ENCODE measurements at places on chromosomes 6 and 20. TPM values are rescaled to one million over a fixed set of nuclear protein-coding genes. Genes with fewer than 3 reads are reported as not detected.

DNA sequence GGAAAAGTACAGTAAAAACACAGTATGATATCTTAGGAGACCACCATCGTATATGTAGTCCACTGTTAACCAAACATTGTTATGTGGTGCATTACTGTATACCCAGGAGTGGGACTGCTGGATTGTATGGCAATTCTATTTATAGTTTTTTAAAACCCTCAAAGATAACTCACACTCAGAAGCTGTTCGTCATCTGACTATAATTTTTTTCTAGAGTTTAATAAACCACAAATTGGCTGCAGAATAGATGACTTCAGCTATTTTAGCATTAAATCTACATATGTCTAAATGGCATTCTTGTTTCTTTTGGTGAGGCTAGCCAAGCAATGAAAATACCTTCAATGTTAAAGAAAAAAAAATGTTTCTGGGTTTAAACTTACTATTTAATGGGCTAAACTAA lies 134.2 kb upstream of the BMP5 start:
- no peak for DNase-seq

DNA sequence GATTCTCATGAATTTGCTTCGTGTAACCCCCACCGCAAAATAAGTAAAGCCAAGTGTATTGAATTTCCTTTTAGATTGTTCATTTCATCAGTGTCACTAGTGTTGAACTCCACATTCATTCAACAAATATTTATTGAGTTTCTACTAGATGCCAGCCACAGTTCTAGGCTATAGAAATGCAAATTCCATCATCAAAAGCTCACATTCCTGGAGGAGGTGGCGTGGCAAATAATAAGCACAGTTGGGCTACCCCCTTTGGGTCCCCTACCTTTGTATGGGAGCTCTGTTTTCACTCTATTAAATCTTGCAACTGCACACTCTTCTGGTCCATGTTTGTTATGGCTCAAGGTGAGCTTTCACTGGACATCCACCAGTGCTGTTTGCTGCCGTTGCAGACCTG lies 12.7 kb upstream of the ME1 start:
- DNase-seq = no peak

DNA sequence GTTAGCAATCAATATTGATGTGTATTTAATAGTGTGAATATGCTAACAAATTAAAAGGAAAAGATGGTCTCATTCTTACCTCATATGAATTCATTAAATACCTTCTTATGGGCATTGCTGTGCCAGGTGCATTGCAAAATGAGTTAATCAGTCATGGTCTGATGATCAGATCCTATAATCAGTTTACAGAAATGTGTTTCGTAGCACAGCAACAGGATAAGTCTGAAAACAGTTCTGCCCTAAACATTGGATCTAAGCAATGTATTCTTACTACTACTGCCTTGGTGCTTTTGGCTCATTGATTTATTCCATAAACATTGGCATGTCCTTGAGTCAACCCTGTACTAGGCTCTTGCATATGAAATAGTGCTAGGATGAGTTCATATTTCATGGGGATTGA lies 417.0 kb upstream of the JAG1 start:
- no peak for DNase-seq

DNA sequence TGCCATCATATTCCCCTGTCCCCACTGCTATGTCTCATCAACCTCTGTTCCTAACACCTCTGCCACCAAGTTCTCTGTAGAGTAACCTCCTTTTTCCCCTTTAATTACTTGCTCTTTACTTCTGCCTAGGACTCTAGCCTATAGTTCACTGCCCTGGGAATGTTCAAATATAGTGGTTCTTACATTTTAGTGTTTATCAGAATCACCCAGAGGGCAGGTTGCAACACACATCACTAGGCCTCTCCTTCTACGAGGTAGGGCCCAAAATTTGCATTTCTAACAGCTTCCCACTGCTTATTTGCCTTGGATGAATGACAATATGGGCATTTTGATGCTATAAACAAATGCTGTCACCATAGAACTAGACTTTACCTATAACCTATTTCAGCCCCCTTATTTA lies 23.1 kb upstream of the C6orf141 start:
- no peak for DNase-seq

DNA sequence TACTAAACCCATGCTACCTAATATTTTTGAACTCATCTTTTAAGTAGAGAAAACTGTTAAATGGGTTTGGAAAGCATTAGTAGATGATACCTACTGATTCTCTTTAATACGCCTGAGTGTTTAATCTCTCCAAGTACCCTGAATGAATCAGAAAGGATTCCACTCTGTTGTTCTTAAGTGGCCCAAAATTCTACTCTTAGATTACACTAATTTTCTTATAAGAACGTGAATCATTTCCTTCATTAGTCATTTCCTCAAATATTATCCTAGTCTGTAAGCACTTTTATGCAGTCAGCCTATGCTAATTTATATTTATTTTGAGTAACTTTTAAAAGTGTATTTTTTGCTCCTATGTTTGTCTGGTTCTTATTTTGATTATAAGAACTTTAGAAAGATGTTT lies 380.0 kb downstream of the BTBD9 start:
- DNase-seq = no peak

- no peak for DNase-seq
Measured at GRCh38 chr6:111614833-111615582, 9.3 kb upstream of the TRAF3IP2 start.

- DNase-seq = no peak
Measured at GRCh38 chr6:45702849-45703739, 312.6 kb downstream of the CLIC5 start.

GRCh38 chr20:32495949-32496348 lies 89.2 kb downstream of the NOL4L start:
- DNase-seq = no peak

GRCh38 chr20:6051505-6051904 lies 2.4 kb downstream of the LRRN4 start:
- DNase-seq = peak; percentile 69

- no peak for DNase-seq
Measured at GRCh38 chr20:62741191-62741691, 32.6 kb downstream of the NTSR1 start.

DNA sequence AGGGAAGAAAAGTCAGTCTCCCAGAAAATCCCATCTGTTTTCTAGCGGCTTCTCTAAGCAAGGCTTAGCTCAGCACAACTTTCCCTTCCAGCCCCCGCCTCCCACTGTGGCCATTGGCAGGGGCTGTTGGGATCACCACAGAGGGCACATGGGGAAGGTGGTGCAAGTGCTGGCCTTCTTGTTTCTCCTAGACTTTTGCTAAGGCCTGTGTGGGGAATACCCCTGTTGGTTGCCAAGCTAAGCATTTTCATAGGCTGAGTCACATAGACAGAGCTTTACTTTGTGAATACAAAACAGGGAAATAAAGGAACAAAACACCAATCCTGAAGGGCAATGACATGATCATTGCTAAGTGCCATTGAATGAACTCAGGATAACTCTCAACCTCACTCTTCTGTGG lies 32.4 kb upstream of the TIAM2 start:
- no peak for DNase-seq

GRCh38 chr6:14707971-14708465 lies 537.9 kb upstream of the JARID2 start:
- DNase-seq = no peak

- DNase-seq = no peak
Measured at GRCh38 chr6:134560019-134560418, 242.1 kb upstream of the SGK1 start.

GRCh38 chr6:92820601-92821000 lies 598.8 kb downstream of the EPHA7 start:
- DNase-seq = peak; percentile 24

- peak; percentile 90 for DNase-seq
Measured at GRCh38 chr6:32082478-32082877, 26.7 kb downstream of the TNXB start.

DNA sequence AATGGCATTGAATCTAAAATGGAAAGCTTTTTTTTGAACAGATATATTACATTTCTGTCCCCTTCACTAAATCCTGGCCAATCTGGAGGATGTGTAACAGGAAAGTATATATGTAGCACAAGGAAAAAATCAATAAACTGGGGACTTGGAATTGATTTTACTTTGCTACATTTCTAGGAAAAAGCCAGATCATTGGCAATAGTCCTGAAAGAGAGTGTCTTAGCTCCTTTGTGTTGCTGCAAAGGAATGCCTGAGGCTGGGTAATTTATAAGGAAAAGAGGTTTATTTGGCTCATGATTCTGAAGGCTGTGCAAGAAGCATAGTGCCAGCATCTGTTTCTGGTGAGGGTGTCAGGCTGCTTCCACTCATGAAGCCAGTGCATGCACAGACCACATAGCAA lies 574.9 kb downstream of the HTR1B start:
- peak; percentile 83 for DNase-seq

GRCh38 chr6:35044145-35044745 lies 96.9 kb downstream of the TCP11 start:
- DNase-seq = peak; percentile 78

DNA sequence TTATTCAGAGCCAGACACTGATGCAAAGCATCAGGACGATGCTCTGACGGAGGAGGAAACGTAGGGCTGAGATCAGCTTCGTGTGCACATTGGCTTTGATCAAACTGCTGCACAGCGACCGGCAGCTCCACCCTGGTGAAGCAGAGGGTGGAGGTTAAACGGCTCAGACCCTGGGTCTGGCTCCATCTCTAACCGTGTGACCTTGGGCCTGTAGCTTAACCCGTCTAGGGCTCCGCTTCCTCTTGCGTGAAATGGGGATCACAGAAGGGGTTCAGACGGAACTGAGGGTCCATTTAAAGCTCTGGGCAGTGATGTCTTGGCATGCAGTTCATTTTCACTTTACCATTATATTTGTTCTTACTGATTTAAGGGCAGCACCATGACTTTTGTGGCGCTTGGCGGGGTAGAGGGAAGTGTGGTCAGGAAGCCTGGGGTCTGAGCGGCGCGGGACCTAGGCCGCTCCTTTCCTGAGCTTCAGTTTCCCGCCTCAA lies 644 bp downstream of the RBL1 start:
- DNase-seq = peak; percentile 11

Gene OPRM1
- not detected for total RNA-seq

Gene VIP
- 1.2 TPM for total RNA-seq

Gene LY6G6D
- total RNA-seq = 0.58 TPM

Gene BPIFB2
- not detected for total RNA-seq

Gene C6orf132
- 0.53 TPM for total RNA-seq

Gene ATP6V1G2
- total RNA-seq = 1.4 TPM
